ENCODE measurements at places on chromosomes 3 and 15. TPM values are rescaled to one million over a fixed set of nuclear protein-coding genes. Genes with fewer than 3 reads are reported as not detected.

The CLDN18 gene
- total RNA-seq = not detected

The OR5K2 gene
- total RNA-seq = not detected

The GDPGP1 gene
- total RNA-seq = 8.3 TPM

The CMTM8 gene
- 0.53 TPM for total RNA-seq
